Brain microvascular endothelial cell (primary cell): ENCODE measurements at places on chromosomes 5 and 9.

- DNase-seq = no peak
These were observed 21.4 kb downstream of the SPZ1 start for GRCh38 chr5:80341016-80341775.

GRCh38 chr5:178244576-178244975 lies 12.0 kb upstream of the PHYKPL start:
- peak; percentile 40 for DNase-seq

DNA sequence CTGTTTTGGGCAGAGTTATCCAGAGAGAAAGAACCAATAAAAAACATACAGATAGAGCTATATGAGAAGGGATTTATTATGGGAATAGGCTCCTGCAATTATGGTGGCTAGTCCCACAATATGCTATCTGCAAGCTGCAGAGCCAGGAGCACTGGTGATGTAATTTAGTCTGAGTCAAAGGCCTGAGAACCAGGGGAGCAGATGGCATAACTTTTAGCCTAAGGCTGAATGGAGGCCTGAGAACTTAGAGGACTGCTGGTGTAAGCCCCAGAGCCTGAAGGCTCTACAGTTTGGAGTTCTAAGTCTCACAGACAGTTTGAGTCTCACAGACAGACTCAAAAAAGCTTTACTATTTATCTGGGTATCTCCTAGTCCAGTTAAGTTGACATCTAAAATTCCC lies 263.8 kb downstream of the FBXL7 start:
- no peak for DNase-seq

GRCh38 chr9:127390248-127390545 lies 6.8 kb upstream of the SLC2A8 start:
- no peak for DNase-seq

DNA sequence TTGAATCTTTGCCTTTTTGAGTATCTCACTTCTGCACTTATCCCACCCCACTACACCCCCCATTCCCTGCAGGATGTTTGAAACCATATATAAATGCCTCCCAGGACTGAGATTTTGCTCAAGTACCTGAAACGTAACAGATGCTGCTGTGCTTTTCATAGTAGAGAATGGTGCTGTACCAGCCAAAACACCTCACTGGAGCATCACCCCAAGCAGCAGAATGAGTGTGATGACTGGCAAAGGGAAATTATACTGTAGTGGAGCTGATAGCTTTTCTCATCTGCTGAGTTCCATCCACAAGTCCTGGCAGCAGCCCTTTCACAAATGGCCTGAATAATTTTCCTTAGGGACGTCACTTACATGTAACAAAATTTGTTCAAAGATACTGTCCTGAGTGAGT lies 246.1 kb downstream of the KDM4C start:
- no peak for DNase-seq

GRCh38 chr5:109836280-109836679 lies 146.6 kb downstream of the MAN2A1 start:
- no peak for DNase-seq

DNA sequence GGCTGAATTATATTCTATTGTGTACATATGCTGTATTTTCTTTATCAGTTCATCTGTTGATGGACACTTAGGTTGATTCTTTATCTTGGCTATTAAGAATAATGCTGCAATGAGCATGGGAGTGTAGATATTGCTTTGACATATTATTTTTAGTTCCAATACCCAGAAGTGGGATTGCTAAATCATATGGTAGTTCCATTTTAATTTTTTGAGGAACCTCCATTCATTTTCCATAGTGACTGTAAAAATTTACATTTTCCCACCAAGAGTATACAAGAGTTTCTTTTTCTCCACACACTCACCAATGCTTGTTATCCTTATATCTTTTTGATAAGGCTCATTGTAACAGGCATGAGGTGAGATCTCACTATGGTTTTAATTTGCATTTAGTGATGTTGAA lies 19.4 kb downstream of the JAK2 start:
- DNase-seq = no peak

DNA sequence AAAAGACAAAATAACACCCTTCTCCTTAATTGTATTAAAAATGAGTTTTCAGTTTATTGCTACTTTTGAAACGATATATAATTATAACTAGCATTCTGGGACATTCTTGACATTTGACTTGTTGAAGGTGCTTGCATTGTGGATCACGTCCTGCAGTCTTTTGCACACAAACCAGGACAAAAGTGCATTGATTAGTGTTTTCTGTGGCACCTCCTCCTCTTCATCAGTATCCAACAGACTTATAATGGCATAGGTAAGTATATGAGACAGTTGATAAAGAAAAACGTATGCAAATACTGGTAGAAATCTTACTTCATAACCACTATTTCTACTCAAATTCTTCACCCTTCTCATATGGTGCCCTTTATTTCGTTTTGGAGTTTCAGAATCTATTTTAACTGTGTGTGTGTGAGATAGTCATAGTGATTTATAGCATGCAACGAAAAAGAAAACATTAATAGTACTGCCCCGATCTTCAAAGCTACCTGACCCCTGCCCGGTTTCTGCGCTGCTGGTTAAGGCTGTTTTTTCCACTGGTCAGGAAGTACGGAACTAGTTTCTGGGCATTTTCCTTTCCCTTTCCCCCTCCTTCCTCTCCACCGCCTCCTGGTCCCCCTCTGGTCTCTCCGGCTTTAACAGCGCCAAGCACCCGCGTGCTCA lies 639 bp upstream of the RASA1 start:
- no peak for DNase-seq

DNA sequence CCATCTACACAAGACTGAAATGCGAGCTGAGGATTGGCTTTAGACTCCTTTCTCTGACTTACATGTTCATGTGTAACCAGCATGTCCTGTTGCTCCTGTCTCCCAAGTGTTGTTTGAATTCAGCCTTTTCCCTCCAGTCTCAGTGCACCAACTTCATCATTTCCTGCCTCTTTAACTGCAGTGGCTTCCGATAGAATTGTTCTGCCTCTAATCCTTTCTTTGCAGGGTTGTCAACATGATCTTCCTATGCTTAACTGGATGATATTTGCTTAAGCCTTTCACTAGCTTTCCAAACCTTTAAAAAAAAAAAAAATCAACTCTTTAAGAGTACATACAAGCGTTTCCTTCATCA lies 6.7 kb upstream of the FYB1 start:
- DNase-seq = no peak

- no peak for DNase-seq
These were observed 37.1 kb upstream of the LRRC14B start for GRCh38 chr5:154236-154635.

DNA sequence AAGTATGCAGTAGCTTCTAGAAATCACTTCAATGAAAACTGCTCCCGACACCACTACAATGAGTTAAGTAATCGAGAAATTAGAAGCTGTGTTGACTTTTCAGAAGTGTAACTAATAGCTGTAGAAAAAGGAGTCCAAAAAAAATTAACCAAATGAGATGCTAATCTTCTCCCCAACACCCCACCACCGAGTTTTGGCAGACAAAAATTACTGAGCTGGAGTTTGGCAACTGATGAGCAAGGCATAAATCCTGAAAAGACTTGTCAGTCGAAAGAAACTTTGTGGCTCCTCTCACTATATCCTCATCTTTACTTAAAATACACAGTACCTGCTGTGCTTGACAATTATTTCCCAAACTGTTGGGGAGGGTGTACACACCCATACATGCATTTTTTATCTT lies 191.9 kb downstream of the EBF1 start:
- no peak for DNase-seq

GRCh38 chr5:91123901-91124300 lies 259.2 kb downstream of the ARRDC3 start:
- no peak for DNase-seq

GRCh38 chr5:5523066-5523505 lies 100.6 kb downstream of the ICE1 start:
- no peak for DNase-seq

DNA sequence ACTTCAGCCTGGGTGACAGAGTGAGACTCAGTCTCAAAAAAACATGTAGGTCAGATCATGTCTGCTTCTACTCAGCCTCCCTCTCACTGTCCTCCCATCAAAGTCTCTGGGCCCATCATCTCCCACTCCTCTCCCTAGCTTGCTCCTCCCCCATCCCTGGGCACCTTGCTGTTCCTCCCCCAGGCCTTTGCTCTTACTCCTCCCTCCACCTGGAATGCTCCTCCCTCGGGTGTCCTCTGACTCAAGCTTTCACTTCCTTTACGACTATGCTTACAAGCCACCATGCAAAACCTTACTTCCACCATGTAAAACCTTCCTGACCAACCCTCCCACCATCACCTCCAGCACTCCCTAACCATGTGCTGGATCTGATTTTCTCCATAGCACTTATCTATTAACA lies 51.5 kb downstream of the MTMR12 start:
- DNase-seq = no peak

DNA sequence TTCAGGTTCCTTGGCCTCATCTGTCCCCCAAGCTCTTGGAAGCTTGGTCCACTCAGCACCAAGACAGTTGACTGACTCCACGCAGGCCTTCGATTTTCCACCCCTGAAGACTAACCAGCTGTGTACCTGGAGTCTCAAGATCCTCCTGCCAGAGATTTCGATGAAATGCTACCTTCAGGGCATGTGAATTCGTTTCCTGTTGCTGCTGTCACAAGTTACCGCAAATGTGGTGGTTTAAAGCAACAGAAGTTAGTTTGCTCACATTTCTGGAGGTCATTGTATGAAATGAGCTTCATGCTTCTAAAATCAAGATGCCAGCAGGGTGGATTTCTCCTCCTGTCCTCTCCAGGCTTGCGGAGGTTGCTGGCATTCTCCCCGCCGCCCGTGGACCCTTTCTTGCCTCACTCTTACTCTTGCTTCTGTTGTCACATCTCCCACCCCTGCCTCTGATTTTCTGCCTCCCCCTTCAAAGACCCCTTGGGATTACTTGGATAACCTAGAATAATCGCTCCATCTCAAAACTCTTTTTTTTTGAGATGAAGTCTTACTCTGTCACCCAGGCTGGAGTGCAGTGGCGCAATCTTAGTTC lies 27.6 kb upstream of the RETREG1 start:
- no peak for DNase-seq

DNA sequence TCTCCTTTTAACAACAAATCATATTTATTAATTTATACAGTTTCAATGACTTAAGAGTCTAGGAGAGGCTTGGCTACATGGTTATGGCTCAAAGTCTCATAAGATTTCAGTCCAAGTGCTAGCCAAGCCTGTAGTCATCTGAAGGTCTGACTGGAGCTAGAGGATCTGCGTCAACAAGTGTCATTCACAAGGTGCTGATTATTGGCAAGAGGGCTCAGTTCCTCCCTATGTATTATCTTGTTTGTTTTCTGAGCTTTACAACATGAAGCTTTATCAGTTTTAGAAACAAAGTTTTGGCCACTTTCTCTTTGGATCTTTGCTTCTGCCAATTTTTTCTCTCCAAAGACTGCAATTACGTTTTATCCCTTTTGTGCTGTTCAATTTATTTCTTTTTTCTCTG lies 94.7 kb downstream of the RICTOR start:
- DNase-seq = no peak

GRCh38 chr9:105405514-105406131 lies 42.2 kb upstream of the FSD1L start:
- DNase-seq = peak; percentile 17
